ENCODE measurements at places on chromosomes 2 and 18. TPM values are rescaled to one million over a fixed set of nuclear protein-coding genes. Genes with fewer than 3 reads are reported as not detected.

LOXHD1 gene
- polyA plus RNA-seq = 0.72 TPM

IL1RN gene
- polyA plus RNA-seq = 1.3 TPM

MEP1B gene
- polyA plus RNA-seq = 0.21 TPM

EVX2 gene
- polyA plus RNA-seq = not detected

LIPG gene
- 41.9 TPM for polyA plus RNA-seq

MERTK gene
- polyA plus RNA-seq = 21.2 TPM

CDH20 gene
- 3.9 TPM for polyA plus RNA-seq

ALPG gene
- polyA plus RNA-seq = not detected

Measured in right renal cortex interstitium (tissue), 3 donors.